CD4-positive, alpha-beta T cell (primary cell): ENCODE measurements at places on chromosomes 11 and 22.

- no peak for DNase-seq
These were observed 33.7 kb upstream of the MOB2 start for GRCh38 chr11:1520209-1520662.

DNA sequence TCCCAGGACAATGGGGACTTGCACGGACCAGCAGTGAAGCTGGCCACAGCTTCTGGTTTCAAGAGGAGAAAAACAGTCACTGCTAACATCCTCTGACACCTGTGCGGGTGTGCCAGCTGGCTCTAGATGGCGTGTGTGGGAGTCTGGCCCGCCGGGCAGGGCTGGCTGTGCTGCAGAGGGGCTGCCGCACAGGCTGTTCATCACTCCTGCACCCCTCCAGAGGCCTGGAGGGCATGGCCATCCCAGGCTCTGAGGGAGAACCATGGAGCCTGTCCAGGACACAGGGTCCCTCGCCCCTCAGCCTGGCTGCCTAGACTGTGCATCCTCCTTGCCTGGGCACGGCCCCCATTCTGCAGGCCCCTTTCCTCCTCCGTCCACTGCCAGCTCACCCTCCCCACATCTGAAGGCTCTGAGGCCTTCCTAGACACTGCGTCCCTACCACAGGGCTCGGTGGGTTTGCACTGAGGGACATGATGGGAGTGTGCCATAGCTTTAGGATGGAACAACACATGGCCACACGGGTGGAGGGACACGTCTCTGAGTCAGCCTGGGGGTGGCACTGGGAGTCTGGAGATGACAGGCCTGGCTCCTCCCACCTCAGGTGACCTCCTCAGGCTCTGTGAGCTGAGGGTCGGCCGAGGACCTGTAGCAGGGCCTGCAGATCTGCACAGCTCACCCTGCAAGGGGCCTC, 42.1 kb upstream of the GNB1L start:
- peak; percentile 65 for DNase-seq

GRCh38 chr11:10625982-10626311, 57.5 kb upstream of the LYVE1 start:
- no peak for DNase-seq

DNA sequence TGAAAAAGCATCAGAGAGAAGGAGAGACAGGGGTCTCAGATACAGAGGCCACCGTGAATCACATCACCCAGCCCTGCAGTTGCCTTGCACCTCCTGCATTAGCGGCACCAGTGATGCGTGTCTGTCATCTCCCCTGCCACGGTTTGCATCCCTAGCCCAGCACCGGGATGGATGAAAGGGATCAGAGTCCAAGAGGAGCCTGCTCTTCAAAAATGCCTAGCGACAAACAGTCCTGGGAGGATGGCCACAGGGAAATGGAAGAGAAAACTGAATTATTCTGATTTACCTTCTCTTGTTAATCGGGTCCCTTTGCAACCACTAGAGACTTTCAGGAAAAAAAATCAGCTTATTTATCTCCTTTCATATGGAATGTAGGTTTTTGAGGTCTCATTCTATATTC, 495.6 kb upstream of the KIRREL3 start:
- DNase-seq, result no peak

DNA sequence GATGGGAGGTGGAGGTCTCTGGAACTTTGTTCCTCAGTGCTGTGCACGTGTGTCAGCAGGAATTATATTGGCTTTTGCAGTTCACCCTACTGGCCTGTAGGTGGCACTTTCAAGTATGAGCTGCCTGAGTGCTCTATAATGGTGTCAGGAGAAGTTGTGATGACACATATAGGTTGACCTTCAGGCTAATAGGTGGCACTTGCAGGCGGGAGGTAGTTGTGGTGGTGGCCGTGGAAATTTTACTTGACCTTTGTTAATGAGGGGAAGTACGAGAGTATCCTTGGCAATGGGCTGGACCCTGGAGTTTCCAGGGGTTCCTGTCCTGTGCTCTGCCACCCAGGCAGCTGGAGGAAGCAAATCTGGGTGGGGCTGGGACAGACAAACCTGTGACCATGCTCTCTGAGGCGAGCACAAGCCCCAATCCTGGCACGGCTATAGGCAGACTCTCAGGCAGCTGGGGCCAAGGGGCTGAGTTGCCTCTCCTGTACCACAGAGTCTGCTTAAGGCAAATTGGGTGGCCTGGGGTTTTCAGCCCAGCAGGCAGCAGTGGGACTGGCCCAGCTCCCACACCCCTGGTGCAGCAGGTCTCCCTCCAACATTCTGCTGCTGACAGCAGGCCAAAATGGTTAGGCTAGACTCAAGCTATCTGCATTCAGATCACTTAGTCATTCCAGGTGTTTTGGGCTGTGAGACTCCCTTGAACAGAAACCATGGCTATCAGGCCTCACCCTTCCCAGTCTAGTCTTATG, 147.5 kb upstream of the CTSC start:
- peak; percentile 13 for DNase-seq

DNA sequence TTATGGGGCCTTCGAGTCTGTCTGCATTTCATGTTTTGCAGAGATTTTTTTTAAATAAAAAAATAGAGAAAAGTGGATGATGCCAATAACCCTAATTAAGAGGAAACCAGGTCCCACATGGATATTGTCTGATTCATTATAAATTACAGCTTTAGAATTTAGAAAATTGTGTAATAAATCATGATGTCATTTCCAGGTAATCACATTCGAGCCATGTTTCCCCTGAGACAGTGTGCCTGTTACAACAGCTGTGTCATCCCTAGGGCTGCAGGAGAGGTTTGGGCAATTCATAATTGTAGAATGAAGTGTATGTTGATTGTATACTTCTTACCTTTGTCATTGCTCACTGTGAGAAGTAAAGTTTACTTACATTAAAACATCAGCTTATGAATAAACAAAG, 38.3 kb downstream of the NCAM1 start:
- DNase-seq, result no peak

GRCh38 chr11:44928144-44928543, 22.5 kb downstream of the TP53I11 start:
- DNase-seq, result no peak

GRCh38 chr11:14418801-14419417, 59.9 kb upstream of the RRAS2 start:
- DNase-seq, result no peak

DNA sequence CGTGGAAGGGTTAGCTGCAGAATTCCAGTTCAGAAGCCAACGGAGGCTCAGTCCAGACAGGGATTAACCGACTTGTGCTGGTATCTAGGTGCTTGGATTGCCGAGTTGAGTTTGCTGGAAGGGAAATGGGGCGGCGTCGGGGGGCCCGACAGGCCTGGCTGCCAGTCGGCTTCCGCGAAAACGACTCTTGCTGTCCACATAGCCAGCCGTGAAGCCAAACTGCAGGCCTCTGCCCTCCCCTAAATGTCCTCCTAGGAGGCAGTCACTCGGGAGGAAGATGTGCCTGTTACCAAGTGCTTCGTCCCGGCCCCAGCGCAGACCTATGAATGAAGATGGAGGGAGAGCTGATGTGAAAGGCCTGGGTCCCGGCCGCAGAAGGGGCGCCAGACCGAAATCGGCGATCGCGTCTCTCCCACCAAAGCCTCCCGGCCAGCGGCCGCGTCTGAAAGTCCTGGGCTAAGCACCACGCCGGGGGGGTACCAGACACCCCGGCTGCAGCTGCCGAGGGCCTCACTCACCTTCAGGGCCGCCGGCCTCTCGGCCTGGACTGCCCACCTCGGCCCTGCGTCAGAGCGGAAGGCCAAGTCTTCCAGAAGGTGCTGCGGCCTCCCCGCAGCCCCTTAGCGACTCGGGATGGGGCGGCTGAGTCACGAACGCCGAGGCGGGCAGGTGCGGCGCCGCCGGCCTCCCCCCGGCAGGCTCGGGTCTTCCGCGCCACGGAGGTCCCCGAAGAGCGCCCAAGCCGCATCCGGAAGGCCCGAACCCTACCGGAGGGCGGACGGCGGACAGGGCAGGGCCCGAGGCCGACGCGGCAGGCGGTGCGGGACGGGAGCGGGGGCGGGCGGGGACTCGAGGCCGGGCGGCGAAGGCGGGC, 7.5 kb downstream of the DPAGT1 start:
- no peak for DNase-seq

GRCh38 chr22:45918459-45919370, 58.2 kb downstream of the WNT7B start:
- no peak for DNase-seq

- DNase-seq, result no peak
These were observed 1.7 kb upstream of the CHID1 start for GRCh38 chr11:912266-912665.

- DNase-seq, result no peak
These were observed 6.5 kb upstream of the PVALB start for GRCh38 chr22:36823186-36823839.

- DNase-seq, result peak; percentile 86
These were observed 104.0 kb downstream of the FAR1 start for GRCh38 chr11:13772223-13773046.

DNA sequence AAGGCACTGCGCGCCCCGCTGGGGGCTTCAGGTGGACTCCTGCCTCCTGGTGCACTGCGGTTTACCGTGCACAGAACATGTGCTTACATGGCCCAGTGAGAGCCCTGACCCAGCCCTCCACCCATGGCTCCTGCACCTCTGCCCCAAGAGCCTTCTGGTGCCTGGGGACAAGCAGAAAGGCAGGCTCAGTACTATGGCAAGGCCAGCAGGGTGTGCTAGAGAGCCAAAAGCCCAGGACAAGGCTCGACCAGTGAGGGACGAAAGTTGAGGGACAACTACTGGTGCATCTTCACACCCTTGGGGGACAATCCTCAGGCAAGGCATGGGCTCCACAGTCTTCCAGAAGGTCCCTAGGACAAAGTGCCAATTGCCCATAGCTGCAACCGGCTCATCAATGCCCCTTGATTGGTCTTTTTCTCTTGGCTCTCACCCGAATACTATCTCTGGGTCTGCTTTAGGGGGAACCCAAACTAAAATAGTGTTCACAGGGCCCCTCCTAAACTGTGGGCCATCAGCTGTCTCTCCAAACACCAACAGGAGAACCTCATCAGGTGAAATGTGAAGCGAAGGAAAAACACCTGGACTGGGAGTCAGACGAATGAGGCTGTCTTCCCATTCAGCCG, 13.5 kb downstream of the PGA5 start:
- DNase-seq, result peak; percentile 43

DNA sequence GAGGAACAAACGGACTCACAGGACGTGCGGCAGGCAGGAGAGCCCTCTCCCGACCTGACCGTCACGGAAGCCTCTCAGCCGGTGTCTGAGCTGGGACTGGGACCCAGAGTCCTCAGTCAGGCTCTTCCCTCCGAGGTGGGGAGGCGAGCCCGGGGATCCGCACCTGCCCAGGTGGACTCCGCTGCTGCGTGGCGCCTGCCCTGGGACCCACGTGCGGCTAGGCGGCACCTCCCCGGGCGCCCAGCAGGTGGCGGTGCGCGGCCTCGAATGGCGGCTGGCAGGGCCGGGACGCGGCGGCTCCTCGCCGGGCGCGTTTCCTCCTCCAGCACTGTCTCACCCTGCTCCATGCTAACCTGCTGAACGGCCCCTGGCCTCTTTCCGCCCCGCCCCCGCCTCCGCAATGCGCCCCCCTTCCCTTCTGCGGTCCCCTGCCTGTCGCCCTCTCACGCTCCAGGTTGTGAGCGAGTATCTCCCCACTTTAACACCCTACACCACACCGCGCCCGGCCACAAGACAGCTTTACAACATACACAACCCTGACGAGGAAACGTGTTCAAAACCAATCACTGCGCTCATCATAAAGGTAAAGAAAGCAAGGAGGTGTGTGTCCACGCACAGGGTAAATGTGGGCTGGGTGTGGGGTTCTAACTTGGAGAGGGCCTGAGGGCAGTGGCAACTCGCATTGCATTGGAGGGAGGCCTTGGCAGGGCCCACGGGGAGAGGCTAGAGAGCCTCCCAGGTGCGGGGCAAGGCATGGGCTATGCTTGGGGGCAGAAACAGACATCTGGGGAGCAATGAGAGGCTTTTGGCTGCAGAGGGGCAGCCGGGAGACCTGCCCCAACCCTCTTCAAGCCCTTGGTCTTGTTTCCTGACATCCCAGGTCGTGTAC, 25.9 kb upstream of the ATXN10 start:
- DNase-seq, result peak; percentile 68

- no peak for DNase-seq
These were observed 66.3 kb downstream of the PRDM11 start for GRCh38 chr11:45212566-45213315.

- no peak for DNase-seq
These were observed 38.2 kb downstream of the TRIOBP start for GRCh38 chr22:37734964-37735451.

DNA sequence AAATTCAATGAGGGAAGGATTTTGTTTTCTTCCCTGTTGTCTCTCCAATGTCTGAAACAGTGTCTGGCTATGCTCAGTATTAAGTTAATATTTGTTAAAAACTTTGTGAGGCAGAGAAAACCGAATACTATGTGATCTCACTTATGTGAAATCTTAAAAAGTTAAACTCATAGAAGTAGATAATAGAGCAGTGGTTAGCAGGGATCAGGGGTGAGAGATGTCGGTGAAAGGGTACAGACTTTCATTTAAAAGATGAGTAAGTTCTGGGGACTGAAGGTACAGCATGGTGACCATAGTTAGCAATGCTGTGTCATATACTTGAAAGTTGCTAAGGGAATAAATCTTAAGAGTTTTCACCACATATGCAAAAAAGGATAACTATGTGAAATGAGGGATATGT, 244.6 kb downstream of the AASDHPPT start:
- DNase-seq, result no peak

GRCh38 chr11:23123753-23124152, 263.5 kb upstream of the CCDC179 start:
- no peak for DNase-seq

DNA sequence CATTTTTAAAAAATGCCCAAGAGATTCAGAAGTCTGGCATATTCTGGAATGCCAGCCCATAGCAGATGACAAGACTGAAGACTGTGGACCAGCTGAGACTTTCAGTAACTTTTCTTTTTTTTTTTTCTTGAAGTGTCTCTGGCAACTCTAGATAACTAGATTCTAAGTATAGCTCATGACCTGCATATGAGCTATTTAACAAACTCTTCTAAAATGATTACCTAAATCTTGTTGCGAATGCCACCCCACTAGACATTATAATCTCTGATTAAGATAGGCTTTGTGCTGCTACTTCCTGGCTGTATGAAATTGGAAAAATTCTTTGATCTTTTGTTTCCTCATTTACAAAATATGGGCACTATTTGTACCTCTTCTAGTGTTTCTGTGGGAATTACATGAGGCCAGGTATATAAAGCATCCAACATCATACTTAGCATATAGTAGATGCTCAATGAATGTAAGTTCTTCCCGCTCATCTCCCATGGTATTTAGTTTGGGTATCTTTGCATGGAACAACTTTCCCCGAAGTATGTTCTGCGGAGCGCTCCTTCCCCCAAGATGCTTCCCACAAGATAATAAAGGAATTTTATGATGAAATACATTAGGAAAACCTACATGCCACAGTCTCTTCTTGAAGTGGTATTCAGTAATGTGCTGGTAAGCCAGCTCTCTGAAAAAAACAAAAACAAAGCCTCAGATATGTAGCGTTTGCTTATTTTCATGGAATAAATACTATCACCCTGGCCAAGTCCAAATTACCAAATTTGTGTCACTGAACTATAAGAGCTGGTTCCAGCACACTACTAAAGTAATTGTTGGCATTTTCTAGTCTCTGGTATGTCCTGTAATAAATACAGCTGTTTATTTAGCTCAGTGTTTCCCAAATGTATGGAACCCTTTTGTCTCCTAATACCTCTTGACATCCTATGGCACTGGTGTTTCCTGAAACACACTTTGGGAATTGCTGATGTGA, 86.8 kb upstream of the TIMP3 start:
- DNase-seq, result no peak
